ENCODE measurements at places on chromosomes 4 and X. TPM values are rescaled to one million over a fixed set of nuclear protein-coding genes. Genes with fewer than 3 reads are reported as not detected.

DNA sequence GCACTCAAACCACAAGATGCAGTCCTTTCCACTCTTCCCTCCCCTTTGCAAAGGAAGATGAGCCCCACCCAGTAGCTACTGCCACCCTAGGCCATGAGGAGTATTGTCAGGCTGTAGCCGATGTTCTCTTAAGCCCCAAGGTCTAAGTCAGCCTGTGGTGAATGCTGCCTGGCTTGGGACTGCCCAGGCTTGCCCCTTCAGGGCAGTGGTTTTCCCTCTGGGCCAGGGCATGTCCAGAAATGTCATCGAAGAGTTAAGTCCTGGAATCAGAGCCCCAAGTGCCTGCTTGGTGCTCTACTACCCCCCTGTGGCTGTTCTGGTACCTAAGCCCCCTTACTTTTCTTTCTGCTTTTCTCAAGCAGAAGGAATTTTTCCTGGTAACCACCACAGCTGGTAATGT is 11.8 kb upstream of the PGK1 start:
- DNase-seq: peak; percentile 59

Gene CT47A7
- total RNA-seq: not detected

Gene UBE2A
- total RNA-seq: 54.2 TPM

GRCh38 chr4:70425306-70425705 is 27.6 kb downstream of the OPRPN start:
- no peak for DNase-seq

Gene CCDC158
- not detected for total RNA-seq

DNA sequence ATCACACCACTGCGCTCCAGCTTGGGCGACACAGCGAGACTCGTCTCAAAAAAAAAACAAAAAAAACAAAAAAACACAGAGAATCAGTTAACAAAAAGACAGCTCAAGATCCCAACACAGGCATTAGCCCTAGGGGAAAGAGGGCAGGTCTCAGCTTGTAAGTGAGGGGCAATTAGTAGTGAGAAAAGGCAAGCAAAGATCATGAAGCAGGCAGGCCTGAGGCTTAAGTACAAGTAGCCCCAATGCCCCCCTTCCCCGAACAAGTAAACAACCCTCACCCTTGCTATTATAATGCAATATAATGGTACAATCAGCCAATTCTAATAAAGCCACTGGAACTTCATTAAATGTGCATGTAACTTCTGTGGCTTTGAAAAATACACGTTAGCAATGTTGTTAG is 17.0 kb downstream of the ADGRA3 start:
- DNase-seq: peak; percentile 18

DNA sequence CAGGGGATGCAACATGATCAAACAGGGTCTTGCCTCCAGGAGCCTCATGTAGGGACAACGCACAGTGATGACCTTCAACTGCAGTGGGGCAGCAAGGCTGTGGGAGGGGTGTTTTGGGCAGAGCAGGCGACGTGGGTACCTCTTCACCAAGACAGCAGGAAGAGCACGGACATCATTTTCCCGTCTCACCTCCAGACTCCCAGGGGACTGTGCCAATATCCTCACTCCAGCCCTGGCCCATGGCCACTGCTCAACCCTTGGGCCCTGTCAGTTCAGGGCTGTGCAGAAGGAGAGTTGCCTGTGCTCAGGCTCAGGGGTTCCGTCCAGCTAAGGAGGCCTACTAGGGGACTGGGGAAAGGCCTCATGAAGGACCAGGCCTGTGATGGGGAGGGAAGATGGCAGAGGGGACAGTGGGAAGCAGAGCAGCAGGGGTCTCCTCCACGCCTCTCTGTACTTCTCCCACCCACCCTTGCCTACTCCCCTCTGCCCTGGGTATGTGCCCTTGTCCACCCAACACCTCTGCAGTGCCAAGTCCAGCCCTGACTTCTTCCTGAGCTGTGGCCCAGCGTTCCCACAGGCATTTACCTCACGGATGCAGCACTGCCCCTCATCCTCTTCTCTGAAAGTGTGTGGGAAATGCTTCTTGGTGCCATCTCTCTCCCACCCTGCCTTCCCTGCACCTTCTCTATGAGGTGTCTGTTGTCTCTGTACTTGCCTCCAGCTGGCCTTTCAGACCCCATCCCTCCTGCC is 1.4 kb downstream of the IL9R start:
- DNase-seq: no peak

Data from neural progenitor cell (in vitro differentiated cells).